NCI-H146 (cell line): ENCODE measurements at places on chromosomes 7 and 10.

- peak; percentile 69 for DNase-seq
Measured at GRCh38 chr7:55432939-55433784, 68.0 kb downstream of the LANCL2 start.

DNA sequence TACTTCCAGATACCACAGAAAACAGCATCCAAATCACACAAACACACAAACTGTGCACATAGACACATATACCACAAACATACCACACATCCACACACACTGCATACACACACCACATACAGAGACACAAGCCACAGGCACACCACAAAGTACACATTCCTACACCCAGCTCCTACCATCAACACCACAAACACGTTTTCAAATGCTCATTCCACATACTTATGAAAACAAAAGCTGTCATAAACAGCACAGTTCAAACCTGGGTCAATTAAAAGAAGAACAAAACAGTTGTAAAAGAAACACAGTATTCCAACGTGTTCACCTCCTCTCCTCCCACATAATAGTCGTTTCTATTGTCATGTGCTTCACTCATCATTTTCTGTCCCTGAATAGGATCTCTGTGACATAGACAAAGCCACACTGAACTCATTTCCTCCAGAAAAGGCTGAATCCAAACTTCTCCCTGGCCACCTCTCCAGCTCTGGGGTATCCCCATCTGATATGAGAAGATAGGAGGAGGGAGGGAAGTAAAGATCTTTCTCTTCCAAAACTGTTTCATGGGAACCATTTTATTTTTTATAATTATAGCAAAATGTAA lies 89.2 kb downstream of the CXCL12 start:
- no peak for DNase-seq

DNA sequence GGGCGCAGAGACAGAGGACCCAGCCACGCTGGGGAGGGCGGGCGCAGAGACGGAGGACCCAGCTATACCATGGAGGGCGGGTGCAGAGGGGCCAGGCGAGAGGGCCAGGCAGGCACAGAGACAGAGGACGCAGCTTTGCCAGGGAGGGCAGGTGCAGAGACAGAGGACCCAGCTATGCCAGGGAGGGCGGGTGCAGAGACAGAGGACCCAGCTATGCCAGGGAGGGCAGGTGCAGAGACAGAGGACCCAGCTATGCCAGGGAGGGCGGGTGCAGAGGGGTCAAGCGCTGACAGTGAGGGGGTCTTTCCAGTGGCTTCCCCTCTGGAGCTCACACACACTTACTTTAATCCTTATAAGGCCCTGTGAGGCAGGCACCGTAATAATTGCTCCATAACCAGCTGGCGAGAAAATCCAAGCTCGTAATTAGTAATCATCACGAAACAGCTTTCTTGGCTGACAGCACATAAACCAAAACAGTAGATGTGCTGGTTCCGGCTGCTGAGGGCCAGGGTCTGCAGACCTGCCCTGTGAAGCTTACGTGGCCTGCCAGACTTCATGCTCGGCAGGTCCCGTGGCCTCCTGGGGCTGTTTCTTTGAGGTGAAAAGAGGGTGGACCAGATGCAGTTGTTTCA lies 137.2 kb downstream of the VIPR2 start:
- no peak for DNase-seq

DNA sequence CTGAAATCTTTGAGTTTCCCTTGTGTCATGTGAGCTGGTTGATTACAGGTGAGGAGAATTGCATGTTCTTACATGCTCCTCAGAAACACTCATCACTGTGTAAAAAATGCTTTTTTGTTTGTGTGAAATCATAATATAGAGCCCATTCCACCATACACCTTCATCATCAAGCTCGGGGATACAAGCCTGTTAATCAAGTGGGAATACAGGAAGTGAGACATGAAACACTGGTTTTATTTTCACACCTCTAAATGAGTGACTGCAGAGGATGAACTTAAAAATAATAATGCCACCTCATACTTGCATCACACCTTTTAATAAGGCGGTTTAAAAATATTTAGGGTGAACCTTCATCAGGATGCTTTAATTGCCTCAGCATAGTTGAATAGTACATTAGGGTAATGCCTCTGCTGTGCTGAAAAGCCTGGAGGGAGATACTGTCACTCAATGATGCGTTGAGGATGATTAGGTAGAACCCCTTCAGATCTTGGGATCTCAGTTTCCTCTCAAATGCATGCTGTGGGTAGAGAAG lies 164.6 kb downstream of the AUTS2 start:
- no peak for DNase-seq

- DNase-seq: no peak
Measured at GRCh38 chr10:87691506-87692070, 31.9 kb downstream of the PAPSS2 start.

- no peak for DNase-seq
Measured at GRCh38 chr10:86992456-86992855, 24.2 kb downstream of the ADIRF start.

GRCh38 chr10:111035542-111035941 lies 41.3 kb upstream of the ADRA2A start:
- no peak for DNase-seq

GRCh38 chr10:117264782-117265181 lies 23.9 kb downstream of the SLC18A2 start:
- peak; percentile 91 for DNase-seq

DNA sequence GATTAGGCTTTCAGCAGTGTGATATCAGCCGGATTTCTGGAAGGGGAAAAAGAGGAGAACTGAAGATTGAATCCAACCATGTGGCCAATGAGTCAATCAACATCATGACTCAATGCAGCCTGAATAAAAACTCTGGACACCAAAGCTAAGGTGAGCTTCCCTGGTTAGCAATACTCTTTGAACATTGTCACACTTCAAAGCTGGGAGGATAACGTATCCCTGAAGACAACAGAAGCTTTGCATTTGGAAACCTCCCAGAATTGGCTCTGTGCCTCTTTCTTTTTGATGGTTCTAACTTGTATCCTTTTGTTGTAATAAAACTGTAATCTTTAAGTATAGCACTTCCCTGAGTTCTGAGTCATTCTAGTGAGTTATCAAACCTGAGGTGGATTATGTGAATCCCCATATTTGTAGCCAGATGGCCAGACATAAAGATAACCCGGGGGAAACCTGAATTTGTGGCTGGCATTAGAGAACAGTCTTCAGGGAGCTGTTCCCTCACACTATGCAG lies 284.4 kb downstream of the IPMK start:
- no peak for DNase-seq

DNA sequence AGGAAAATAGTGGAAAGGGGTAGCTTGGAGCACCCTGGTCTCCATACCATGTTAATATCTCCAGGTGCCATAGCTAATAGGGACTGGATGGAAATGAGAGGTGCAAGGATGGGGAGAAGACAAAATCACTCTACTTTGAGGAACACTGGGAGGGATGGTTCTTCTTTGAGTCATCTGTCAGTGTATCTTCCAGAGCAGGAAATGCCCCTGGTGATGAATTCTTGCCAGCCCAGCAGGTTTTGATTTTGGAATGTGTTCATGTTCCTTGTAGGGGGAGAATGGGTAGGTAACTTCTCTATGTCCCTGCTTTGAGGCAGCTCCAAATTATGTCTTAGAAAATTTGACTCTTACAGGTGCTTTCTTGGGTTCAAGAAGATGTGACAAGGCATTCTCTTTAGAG lies 177.0 kb upstream of the GLI3 start:
- DNase-seq: no peak

- no peak for DNase-seq
Measured at GRCh38 chr10:123760356-123761037, 94.3 kb downstream of the GPR26 start.

- peak; percentile 3 for DNase-seq
Measured at GRCh38 chr10:128566361-128566968, 440.2 kb upstream of the MKI67 start.

DNA sequence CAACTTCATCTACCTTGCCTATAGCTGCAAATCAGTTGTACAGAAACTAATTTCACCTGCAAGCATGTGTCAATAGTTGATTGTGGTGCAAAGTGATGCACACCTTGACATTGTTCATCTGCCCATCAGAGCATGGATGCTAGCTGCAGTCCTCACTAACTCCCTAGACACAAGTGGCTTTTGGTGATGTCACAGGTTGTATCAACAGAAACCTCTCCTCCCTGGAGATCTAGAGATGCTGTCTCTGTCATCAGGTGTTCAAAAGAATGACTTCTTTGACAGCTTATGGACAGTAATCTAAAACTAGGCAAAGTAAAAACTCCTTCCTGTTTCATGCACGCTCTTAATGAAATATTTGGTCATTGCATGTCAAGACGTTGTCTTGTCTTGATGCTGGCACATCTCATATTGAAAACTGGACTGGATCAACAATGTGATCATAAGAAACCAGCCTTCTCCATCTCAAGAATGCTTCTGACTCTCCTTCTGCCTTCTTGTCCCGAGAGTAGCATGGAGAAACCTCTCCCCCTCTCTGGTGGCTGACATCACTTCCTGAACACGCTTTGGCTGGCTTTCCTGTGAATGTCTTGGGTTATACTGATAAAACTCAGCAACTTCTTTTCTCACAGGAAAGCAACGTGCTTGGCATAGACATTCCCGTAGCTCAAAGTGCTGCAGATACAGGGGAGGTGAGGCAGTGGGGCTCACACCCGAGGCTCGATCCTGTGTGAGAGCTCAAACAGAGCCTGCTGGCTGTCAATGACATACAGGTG lies 176.2 kb upstream of the CDCA7L start:
- DNase-seq: no peak

DNA sequence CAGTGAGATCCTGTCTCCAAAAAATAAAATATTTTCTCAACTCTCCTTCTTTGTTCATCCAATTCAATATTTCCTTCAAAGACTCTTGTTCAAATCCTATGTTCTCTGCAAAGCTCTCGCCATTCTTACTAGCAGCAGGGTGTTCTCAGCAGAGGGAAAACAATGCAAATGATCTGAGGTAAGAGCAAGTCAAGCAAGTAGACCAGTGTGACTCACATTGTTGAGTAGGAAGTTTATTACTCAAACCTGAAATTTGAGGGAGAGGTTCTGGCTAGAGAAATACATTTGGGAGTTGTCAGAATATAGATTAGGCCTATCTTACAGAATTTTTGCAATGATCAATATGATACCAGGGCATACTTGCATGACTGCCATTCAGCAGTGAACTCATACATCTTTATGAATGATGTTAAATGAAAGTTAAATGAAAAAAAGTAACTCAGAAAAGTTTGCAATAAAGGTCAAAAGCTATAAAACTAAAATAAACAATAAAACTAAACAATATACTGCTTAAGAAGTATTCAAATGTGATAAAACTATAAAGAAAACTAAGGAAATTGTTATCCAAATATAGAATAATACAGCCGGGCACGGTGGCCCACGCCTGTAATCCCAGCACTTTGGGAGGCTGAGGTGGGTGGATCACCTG lies 5.8 kb downstream of the IDE start:
- DNase-seq: no peak

GRCh38 chr10:94123258-94123995 lies 129.7 kb downstream of the PLCE1 start:
- DNase-seq: no peak

DNA sequence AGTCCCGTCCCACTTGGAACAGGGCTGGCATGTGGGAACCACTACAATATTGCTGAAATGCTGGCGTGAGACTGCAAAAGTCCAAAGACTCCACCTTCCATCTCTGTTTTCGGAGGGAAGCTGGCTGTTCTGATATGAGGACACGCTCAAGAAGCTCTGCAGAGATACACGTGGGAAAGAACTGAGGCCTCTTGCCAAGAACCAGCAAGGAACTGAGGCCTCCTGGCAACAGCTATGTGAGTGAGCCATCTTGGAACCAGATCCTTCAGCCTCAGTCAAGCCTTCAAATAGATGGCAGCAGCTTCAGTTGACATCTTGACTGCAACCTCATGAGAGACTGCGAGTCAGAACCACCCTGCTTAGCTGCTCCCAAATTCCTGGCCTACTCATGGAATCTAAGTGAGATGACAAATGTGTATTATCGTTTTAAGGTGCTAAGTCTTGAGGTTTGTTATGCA lies 30.8 kb downstream of the SGMS1 start:
- no peak for DNase-seq

DNA sequence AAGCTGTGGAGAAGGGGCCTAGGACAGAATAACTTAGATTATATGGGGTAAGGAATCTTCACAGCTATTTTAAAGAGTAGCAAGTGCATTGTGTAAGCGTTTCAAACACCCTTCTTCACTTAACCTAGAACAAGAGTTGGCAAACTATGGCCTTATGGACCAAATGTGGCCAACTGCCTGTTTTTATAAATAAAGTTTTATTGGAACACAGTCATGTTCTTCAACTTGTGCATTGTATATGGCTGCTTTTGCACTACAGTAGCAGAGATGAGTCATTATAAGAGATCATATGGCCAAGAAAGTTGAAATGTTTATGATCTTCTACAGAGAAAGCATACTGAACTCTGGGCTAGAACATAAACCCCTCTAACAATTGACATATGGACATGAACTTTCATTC lies 187.8 kb downstream of the ETV1 start:
- no peak for DNase-seq

DNA sequence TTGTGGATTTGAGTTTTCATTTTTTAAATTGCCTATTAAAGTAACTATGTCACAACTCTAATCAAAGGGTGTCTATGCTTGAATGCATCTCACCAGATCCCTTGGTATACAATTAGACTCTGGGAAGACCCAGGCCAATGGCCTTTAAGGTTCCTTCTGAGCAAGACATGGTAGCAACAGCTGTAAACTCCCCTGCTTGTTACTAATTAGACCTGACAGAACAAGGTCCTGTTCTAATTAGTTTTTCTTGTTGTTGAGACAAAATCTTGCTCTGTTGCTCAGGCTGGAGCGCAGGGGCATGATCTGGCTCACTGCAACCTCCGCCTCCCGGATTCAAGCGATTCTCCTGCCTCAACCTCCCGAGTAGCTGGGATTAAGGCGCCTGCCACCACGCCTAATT lies 2.9 kb downstream of the MYH16 start:
- DNase-seq: no peak

DNA sequence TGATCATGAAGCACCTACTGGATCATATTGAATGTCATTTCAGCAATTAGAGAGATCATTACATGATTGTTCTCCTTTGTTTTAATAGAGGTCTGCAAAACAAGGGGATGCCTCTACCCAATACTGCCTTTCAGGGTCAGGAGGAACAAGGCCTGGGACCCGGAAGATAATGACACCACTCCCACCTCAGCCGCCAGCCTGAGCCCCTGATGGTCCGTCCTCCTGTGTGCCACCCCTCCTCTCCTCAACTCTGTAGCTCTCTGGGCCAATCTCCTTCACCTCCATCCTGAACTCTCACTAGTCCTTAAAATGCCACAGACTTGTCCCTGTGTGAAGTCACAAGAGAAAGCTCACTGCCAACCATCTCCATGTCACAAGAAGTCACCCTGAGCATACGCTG lies 38.0 kb downstream of the KCNMA1 start:
- no peak for DNase-seq
